Cerebellar nuclear complex (tissue), 1 donor: ENCODE measurements at places on chromosomes 3 and 15.

- DNase-seq = no peak
Observed at GRCh38 chr3:112097378-112097777, 11.2 kb downstream of the C3orf52 start.

DNA sequence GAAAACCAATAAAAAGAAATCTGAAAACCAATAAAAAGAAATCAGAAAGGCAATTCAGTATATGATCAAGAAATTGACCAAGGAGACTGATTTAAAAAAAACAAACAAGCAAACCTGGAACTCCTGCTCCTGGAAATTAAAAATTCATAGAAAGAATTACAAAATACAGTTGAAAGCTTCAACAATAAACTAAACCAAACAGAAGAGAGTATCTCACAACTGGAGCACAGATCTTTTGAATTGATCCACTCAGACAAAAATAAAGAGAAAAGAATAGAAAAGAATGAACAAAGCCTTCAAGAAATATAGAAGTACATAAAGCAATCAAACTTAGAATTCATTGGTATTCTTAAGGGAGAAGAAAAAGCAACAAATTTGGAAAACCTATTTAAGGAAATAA, 271.4 kb downstream of the MBNL1 start:
- DNase-seq = no peak

- no peak for DNase-seq
Observed at GRCh38 chr3:55826731-55827496, 339.8 kb upstream of the WNT5A start.

DNA sequence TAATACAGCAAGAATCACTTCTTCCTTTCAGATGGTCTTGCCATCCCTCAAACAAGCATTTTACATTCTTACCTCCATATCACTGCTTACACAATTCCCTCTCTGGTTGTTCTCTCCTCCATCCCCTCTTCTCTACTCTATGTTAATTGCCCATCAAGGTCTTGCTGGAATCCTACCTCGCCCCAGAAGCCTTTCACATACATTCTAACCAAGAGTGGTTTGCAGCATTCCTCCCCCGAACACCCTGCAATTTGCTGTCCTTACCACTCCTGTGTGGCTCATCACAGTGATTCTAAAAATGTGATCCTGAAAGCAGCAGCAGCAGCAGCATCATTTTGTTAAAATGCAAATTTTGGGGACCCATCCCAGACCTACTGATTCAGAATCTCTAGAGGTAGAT, 30.6 kb downstream of the TNIK start:
- DNase-seq = no peak

GRCh38 chr15:101264911-101265641, 12.2 kb downstream of the SELENOS start:
- DNase-seq = no peak

DNA sequence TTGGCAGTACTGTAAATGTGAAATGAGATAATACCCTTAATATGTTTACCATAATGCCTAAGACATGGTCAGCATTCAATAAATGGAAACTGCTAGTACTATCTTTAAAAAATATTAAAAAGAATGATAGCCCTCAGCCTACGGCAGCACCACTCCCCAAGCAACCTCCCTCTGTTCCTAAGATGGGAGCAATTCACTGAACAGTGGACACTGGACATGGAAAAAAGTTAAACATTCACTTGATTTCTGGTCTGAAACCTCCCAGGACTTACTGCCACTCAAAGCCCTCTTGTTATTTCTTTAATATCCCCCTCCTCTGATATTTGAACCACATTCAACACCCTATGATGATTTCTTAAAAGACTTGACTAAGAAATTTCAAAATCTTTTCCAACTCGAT, 27.0 kb downstream of the NEK4 start:
- no peak for DNase-seq

- no peak for DNase-seq
Observed at GRCh38 chr3:65669163-65669875, 369.4 kb downstream of the MAGI1 start.

- DNase-seq = no peak
Observed at GRCh38 chr3:6723205-6723604, 137.7 kb upstream of the GRM7 start.

GRCh38 chr15:83709241-83709640, 55.3 kb downstream of the ADAMTSL3 start:
- DNase-seq = no peak

GRCh38 chr3:139522421-139522820, 17.1 kb downstream of the RBP1 start:
- no peak for DNase-seq

DNA sequence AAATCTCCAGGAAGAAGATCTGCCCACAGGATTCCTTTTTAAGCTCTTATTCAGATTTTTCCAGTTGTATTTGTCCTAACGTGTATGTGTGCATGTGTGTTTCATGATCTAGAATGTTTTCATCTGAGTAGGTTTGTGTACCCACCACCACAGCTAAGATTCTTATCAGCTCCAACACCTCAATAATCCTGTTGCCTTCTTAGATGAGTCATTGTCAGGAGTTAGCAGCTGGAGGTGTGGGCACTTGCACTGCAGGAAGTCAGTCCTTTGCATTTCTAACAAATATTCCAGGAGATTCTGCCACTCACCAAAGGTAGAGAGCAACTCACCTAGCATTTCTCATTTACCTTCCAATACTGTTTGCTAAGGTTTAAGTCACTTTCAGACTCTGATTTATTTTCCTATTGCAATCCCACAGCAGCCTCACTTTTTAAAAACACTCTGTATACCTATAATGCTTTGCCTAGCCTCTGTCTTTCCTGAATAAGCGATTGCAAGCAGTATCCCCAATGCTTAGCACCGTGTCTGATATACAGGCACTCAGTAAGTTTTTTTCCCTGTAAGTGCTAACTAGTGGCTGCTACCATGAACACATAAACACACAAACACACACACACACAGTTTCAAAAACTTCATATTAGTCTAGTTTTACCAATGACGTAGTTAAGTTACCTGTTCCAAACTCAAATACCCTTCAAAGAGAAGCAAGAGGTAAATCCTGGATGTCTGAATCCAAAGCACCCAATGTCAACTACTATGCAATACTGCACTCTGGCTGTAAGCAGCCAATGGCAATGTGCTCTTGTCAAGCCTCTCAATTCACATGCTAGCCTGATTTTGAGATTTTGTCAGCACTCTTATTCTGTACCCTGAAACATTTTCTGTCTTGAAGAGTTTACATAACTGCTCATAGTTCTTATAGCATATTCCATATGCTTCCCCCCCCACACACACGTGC, 713.5 kb upstream of the LMCD1 start:
- DNase-seq = no peak
